WTC11 (cell line): ENCODE measurements at places on chromosomes 2 and 18. TPM values are rescaled to one million over a fixed set of nuclear protein-coding genes. Genes with fewer than 3 reads are reported as not detected.
A peak's percentile ranks its signal among the peaks of the same experiment; 100 is the strongest.

CHST9 gene
- 15.9 to 19.2 TPM (median 16.8 TPM) in 3 replicates for total RNA-seq

GRCh38 chr2:45925636-45926366 is 274.3 kb downstream of the PRKCE start:
- H3K4me3 ChIP-seq = no peak overlapping the region
- DNase-seq = no peak
- no peaks in the 10 kb centered on the region for H3K27me3 ChIP-seq
- no peaks in the 10 kb centered on the region for H3K36me3 ChIP-seq
- H3K4me1 ChIP-seq = peaks cover 8% of the 10 kb centered on the region
- no peak overlapping the region; the same call in 1 of the 2 replicates for H3K27ac ChIP-seq

GRCh38 chr18:76075777-76076176 is 419.3 kb downstream of the ZNF516 start:
- DNase-seq = no peak
- no peaks in the 10 kb centered on the region for H3K36me3 ChIP-seq
- no peak overlapping the region for H3K27ac ChIP-seq
- H3K4me1 ChIP-seq = no peaks in the 10 kb centered on the region

DNA sequence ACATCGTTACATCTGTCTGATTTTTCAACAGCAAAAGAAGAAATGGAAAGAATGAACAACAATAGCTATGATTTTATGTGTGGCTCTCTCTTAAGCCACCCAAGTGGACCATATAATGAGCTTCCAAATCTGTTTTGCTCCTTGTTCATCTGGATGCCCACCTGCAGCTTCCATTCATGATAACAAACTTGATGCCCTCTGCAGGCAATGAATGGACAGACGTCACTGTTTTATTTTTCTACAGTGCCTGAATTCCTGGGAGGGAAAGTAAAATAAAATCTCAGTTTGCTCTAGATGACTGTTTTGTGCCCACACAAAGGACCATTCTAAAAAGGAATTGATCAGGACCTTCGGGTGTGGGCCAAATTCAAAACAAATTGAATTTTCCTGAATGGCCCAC is 5.0 kb downstream of the MREG start:
- peak overlapping the region; percentile 21; the same call in 1 of the 2 replicates for H3K27ac ChIP-seq
- H3K4me3 ChIP-seq = no peak overlapping the region
- peaks cover 4% of the 10 kb centered on the region for H3K36me3 ChIP-seq
- peaks cover 50% of the 10 kb centered on the region for H3K4me1 ChIP-seq
- no peaks in the 10 kb centered on the region for H3K27me3 ChIP-seq
- DNase-seq = no peak

- peaks cover 13% of the 10 kb centered on the region for H3K4me1 ChIP-seq
- H3K27me3 ChIP-seq = peaks cover 8% of the 10 kb centered on the region
- H3K27ac ChIP-seq = no peak overlapping the region
- H3K4me3 ChIP-seq = no peak overlapping the region
Measured at GRCh38 chr2:70596293-70596692, 42.7 kb upstream of the TGFA start.

GRCh38 chr2:164737612-164738081 is 104.0 kb downstream of the COBLL1 start:
- H3K27ac ChIP-seq = no peak overlapping the region
- DNase-seq = peak; percentile 67
- H3K36me3 ChIP-seq = no peaks in the 10 kb centered on the region
- peaks cover 12% of the 10 kb centered on the region for H3K4me1 ChIP-seq

DNA sequence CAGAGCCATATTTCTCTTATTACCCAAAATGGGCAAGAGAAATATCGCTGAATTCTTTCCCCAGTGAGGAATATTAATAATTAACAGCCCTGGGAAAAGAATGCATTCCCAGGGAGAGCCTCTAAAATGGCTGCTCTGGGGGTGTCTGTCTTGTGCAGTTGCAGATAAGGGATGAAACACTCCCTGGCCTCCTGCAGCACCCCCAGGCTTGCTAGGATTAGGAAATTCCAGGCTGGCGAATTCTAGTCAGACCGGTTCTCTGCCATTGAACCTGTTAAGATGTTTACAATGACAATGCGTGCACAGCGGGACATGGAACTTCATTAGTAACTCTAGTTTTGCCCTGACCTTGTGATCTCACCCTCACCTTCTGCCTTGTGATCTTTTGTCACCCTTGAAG is 24.5 kb downstream of the MRPL30 start:
- peak; percentile 35 for DNase-seq
- H3K36me3 ChIP-seq = peaks cover 66% of the 10 kb centered on the region
- no peak overlapping the region; the same call in 1 of the 2 replicates for H3K27ac ChIP-seq
- no peak overlapping the region for H3K4me3 ChIP-seq
- H3K4me1 ChIP-seq = no peaks in the 10 kb centered on the region

DNA sequence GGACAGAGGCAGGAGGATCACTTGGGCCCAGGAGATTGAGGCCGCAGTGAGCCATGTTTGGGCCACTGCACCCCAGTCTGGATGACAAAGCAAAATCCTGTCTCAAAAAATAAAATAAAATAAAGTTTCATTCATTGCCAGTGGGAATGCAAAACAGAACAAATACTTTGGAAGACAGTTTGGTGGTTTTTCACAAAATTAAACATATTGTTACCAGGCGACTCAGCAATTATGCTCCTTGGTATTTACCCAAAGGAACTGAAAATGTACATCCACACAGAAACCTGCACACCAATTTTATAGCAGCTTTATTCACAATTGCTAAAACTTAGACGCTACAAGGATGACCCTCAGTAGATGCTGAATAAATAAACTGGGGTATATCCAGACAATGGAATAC is 35.8 kb downstream of the FOSL2 start:
- no peak overlapping the region for H3K4me3 ChIP-seq
- H3K27ac ChIP-seq = no peak overlapping the region
- H3K27me3 ChIP-seq = no peaks in the 10 kb centered on the region
- H3K36me3 ChIP-seq = peaks cover 4% of the 10 kb centered on the region
- DNase-seq = no peak

DNA sequence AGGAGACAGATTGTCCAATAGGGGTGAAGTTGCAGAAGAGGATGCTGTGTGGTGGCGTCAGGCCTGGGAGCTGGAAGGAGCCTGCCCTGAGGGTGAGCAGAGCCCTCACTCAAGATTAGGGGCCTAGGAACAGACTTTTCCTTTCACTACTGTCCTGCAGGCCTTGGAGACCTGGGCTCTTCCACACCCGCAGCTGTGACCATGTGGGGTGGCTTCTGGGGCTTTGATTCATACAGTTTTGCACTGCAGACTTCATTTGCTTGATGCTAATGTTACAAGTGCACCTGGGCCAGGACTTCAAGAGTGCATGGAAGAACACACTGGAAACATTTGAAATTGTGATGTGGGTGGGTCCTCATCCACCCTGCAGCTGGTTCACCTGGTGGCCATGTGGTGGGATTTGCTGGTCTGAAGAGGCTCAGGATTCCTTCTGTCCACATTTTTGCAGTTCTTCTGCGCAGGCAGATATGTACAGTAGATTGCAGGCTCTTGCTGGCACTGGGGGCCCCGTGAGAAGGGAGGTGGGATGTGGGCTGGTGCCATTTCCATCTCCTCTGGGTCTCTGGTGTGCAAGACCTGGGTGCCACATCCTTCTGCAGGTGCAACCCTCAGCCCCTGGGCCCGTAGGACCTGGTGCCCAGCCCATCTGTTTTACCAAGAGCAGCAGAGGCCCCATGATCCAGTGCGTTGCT is 9.9 kb downstream of the GLI2 start:
- no peaks in the 10 kb centered on the region for H3K27me3 ChIP-seq
- no peak overlapping the region; the same call in 1 of the 2 replicates for H3K27ac ChIP-seq
- peaks cover 86% of the 10 kb centered on the region for H3K4me1 ChIP-seq
- DNase-seq = no peak
- H3K4me3 ChIP-seq = no peak overlapping the region
- H3K36me3 ChIP-seq = no peaks in the 10 kb centered on the region
